ENCODE measurements at places on chromosomes 5 and 9.

DNA sequence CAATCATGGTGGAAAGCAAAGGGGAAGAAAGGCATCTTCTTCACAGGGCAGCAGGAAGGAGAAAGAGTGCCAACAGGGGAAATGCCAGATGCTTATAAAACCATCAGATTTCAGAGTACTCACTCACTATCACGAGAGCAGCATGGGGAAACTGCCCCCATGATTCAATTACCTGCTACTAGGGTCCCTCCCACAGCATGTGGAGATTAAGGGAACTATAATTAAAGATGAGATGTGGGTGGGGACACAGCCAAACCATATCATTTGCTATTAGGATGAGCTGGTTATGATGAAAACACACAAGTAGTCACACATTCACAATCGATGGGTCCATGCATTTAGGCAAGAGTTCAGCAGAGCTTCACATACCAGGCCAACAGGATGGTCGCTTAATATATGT lies 469.0 kb downstream of the PDE4D start:
- peak; percentile 9 for DNase-seq

GRCh38 chr9:76835571-76836283 lies 70.2 kb downstream of the PRUNE2 start:
- no peak for DNase-seq

DNA sequence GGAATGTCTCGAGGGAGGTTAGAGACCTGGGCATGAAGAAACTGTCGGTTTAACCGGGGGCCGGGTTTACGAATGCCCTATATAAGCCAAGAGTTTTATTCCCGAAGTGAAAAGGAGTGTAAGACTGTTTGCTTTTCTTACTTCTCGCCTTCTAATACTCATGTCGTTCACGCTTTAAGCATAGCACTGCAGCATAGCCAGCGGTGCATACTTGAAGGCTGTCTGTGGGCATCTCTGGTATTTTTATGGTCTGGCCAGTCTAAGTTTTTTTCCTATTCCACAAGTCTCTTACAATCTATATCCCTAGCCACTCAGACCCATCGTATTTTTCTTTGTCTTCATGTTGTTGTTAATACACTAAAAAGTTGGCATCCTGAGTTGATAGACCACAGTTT lies 1.2 kb downstream of the UHRF2 start:
- peak; percentile 49 for DNase-seq

DNA sequence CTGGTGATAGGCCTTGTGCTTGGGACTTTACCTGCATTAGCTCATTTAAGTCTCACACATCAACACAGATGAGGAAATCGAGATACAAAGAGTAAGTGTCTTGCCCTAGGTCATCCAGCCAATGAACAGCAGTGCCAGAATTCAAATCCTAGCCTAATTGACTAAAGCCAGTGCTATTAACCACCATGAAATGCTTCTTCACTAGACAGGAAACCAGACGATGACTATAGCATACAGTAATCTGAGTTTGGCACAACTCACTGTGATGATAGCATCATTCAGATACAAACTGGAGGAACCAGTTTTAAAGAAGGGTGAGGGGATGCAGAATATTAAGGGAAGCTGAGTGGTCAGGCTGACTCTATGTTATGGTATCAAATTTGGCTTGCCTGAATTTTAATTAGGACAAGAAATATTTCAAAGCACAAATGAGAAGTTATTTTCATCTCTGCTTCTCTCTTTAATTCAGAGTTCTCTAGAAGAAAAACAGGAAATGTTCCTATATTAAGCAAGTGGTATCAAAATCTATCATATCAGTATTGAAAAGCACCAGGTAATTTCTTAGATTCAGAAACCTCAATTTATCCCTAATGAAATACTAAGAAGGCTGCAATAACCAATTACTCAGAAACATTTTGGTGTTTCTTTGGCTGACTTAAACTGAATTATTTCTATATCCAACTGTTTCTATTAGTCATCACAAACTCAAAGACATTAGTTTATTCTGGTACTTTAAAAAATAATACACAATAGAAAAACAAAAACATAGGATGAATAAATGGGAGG lies 147.0 kb upstream of the RASA1 start:
- DNase-seq = no peak

- DNase-seq = no peak
Measured at GRCh38 chr9:73869264-73869663, 627.9 kb upstream of the RORB start.

DNA sequence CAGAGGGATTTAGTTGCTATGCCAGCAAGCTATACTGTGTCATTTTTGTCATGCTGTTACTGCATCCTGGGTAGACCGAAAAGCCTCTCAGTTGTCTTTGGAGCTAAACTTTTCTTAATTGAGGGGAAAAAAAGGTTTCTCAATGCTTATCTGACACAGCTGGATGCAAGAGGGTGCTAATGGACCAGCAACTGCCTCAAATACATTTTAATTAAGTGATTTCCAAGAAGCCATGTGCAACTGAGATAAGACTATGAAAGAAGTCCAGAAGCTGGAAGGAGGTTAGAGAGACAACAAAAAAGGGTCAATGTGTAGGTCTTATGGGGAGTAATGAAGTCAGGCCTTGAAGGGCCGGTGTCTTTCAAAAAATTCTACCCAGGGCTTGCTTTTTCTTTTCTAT lies 465.7 kb upstream of the DMAC1 start:
- DNase-seq = no peak

GRCh38 chr5:31717561-31717960 lies 78.6 kb downstream of the PDZD2 start:
- DNase-seq = no peak

- no peak for DNase-seq
Measured at GRCh38 chr5:114038756-114039155, 323.1 kb upstream of the KCNN2 start.

DNA sequence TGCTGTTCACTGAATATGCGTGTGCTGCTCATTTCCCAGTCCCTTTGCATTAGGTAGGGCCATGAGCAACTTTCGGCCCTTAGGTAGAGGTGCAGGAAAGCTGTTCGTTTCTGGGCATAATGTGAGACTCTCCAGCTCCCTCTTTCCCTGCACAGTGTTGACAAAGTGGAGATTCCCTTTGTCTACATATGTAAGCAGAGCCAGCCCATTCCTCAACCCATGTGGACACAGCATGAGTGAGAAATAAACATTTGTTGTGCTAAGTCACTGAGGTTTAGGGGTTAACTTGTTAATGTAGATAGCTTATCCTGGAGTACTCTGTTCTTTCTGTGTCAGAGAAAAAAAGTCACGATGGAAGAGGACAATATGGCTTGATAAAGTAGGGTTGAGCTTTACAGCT lies 343.8 kb downstream of the PSAT1 start:
- no peak for DNase-seq

- DNase-seq = no peak
Measured at GRCh38 chr9:91208419-91208745, 153.3 kb downstream of the AUH start.

GRCh38 chr5:160315968-160316367 lies 3.6 kb upstream of the CCNJL start:
- no peak for DNase-seq

- no peak for DNase-seq
Measured at GRCh38 chr5:98793223-98793622, 19.8 kb downstream of the RGMB start.

DNA sequence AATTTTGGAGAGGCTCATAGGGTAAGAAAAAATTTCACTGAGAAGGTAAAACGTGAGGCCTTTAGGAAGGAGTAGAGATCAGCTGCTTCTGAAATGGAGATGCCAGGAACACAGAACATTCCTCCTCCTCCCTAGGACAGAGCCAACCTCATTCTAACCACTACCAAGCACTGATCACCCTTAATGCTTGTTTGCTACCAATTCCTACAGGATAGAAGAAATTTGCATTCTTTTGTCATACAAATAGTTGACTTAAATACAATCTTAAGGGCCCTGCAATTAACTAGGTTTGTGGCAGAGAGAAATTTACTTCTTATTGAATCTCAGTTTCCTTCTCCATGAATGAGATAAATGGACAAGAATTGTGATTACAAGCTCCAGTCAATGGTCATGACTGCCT lies 780.2 kb upstream of the WWC1 start:
- DNase-seq = no peak

- DNase-seq = no peak
Measured at GRCh38 chr5:102858221-102858620, 103.1 kb downstream of the PAM start.
